Vagina (tissue), 2 donors: ENCODE measurements at places on chromosomes 6 and 20.

DNA sequence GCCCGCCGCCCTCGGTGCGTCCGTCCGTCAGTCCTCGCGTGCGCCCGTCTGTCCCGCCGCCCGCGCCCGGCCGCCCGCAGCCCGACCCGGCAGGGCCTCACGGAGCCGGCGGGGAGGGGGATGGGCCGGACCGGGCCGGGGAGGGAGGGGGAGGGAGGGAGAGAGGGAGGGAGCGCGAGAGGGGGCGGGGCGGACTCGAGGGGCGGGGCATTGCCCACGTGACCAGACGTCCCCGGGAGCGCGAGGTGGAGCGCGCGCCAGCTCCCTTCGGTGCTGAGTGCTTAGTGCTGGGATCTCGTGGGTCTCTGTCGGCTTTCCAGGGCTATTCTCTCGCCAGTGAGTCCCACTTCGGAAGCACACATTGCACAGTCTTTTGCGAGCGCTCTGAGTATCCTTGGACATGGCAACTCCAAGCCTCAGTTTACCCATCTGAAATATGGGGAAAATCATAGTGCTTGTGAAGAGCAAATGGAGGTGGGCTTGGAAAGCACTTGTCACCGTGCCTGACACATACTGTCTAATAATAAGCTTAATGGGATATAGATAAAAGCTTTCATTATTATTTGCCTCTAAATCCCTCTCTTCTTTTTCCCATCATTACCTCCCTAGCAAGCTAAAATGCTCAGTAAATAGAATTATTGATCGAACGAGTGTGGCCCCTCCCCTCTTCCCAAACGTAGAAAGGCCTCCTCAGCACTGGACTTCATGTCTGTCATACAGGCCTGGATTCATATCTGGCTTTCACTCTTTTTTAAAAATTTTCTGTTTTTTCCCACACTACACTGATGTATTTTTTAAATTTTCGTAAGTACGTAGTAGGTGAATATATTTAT lies at the start of gene NCOA6:
NCOA6 (minus strand) TSS at position 122 of the 833 bp plus-strand sequence. CDS start 43,296 bp downstream, outside the sequence.
- H3K36me3 ChIP-seq: no peaks in the 10 kb centered on the region
- peak; percentile 91 for DNase-seq
- H3K4me1 ChIP-seq: peaks cover 39% of the 10 kb centered on the region
- H3K27ac ChIP-seq: peak within 1 kb of the TSS; percentile 92
- H3K27me3 ChIP-seq: no peaks in the 10 kb centered on the region

DNA sequence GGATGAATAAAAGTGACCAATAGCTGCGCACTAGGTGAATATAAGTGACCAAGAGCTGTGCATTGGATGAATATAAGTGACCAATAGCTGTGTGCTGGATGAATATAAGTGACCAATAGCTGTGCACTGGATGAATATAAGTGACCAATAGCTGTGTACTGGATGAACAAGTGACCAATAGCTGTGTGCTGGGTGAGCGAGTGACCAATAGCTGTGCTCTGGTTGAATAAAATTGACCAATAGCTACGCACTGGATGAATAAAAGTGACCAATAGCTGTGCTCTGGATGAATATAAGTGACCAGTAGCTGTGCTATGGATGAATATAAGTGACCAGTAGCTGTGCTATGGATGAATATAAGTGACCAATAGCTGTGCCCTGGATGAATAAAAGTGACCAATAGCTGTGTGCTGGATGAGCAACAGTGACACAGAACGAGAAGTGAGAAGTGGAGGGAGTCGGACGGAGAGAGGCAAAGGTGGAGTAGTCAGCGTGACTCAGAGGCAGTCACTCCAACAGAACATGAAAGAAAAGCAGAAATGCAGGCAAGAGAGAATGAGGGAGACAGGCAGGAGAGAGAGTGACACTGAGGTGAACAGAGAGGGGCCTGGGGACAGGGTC lies 38.5 kb downstream of the RBM38 start:
- no peaks in the 10 kb centered on the region for H3K36me3 ChIP-seq
- H3K4me1 ChIP-seq: peaks cover 9% of the 10 kb centered on the region
- no peaks in the 10 kb centered on the region for H3K27me3 ChIP-seq
- no peak overlapping the region for H3K4me3 ChIP-seq
- DNase-seq: no peak

GRCh38 chr6:152034631-152035030 lies 227.1 kb downstream of the ESR1 start:
- no peaks in the 10 kb centered on the region for H3K36me3 ChIP-seq
- H3K4me3 ChIP-seq: no peak overlapping the region
- no peak for DNase-seq
- no peaks in the 10 kb centered on the region for H3K4me1 ChIP-seq
- no peaks in the 10 kb centered on the region for H3K27me3 ChIP-seq
- no peak overlapping the region for H3K27ac ChIP-seq

DNA sequence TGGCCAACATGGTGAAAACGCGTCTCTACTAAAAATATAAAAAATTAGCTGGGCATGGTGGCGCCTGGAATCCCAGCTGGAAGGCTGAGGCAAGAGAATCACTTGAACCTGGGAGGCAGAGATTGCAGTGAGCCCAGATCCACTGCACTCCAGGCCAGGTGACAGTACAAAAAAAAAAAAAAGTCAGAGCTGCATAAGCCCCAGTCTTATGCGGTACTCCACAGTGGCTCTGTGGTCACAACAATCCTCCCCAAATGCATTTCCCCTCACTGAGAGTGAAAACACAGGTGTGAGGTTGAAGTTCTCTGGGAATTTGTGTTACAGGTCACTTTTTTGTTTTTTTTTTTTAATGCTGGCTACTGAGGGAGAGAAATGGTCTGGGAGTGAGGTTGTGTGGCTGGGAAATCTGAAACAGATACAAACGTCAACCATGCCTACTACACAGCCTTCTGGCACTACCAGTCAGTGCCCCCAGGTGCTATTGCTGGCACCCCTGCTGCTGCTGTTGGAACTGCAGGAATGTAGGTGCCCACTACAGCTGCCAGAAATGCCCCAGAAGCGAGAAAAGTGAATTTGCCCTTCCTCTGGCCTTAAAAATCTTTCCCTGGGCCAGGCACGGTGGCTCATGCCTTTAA lies 5.7 kb downstream of the MRPS26 start:
- H3K36me3 ChIP-seq: no peaks in the 10 kb centered on the region
- no peak overlapping the region for H3K27ac ChIP-seq
- peaks cover 18% of the 10 kb centered on the region for H3K4me1 ChIP-seq
- DNase-seq: no peak
- no peak overlapping the region for H3K4me3 ChIP-seq
- no peaks in the 10 kb centered on the region for H3K27me3 ChIP-seq

DNA sequence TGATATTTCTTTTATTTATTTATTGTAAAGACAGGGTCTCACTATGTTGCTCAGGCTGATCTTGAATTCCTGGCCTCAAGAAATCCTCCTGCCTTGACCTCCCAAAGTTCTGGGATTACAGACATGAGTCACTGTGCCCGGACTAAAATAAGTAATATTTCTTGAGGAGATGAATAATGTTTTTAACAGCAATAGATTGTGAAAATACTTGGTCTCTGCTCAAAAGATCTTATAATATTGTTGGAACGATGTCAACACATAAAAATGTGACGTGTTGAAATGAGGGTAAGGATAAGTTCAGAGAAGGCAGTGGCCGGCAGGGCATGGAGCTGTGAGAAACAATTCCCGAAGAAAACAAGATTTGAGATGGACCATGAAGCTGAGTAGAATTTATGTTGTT lies 178.7 kb downstream of the GJA1 start:
- no peak overlapping the region for H3K4me3 ChIP-seq
- no peaks in the 10 kb centered on the region for H3K4me1 ChIP-seq
- no peak for DNase-seq

- DNase-seq: no peak
- no peaks in the 10 kb centered on the region for H3K36me3 ChIP-seq
- H3K27ac ChIP-seq: no peak overlapping the region
- no peaks in the 10 kb centered on the region for H3K27me3 ChIP-seq
Measured at GRCh38 chr6:1200409-1201101, 111.3 kb upstream of the FOXQ1 start.

DNA sequence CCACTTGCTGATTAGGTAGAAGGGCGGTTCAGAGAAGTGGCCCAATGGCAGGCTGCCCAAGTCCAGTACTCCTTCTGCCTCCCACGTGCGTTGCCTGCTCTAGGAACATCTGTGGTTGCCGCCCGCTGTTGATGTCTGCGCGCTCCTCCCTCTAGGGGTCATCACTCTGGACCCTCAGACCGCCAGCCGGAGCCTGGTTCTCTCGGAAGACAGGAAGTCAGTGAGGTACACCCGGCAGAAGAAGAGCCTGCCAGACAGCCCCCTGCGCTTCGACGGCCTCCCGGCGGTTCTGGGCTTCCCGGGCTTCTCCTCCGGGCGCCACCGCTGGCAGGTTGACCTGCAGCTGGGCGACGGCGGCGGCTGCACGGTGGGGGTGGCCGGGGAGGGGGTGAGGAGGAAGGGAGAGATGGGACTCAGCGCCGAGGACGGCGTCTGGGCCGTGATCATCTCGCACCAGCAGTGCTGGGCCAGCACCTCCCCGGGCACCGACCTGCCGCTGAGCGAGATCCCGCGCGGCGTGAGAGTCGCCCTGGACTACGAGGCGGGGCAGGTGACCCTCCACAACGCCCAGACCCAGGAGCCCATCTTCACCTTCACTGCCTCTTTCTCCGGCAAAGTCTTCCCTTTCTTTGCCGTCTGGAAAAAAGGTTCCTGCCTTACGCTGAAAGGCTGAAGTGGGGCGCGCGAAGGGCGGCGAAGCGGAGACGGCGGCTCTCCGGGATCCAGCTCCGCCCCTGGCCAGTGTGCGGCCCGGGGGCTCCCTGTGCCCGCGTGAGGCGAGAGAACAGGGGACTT lies 8.5 kb downstream of the TRIM15 start:
- peak; percentile 78 for DNase-seq
- H3K4me1 ChIP-seq: peaks cover 9% of the 10 kb centered on the region
- H3K4me3 ChIP-seq: no peak overlapping the region
- peaks cover 8% of the 10 kb centered on the region for H3K27me3 ChIP-seq

GRCh38 chr6:134452906-134453305 lies 135.0 kb upstream of the SGK1 start:
- no peak overlapping the region for H3K4me3 ChIP-seq
- H3K27me3 ChIP-seq: no peaks in the 10 kb centered on the region
- H3K27ac ChIP-seq: no peak overlapping the region
- H3K4me1 ChIP-seq: peaks cover 4% of the 10 kb centered on the region

DNA sequence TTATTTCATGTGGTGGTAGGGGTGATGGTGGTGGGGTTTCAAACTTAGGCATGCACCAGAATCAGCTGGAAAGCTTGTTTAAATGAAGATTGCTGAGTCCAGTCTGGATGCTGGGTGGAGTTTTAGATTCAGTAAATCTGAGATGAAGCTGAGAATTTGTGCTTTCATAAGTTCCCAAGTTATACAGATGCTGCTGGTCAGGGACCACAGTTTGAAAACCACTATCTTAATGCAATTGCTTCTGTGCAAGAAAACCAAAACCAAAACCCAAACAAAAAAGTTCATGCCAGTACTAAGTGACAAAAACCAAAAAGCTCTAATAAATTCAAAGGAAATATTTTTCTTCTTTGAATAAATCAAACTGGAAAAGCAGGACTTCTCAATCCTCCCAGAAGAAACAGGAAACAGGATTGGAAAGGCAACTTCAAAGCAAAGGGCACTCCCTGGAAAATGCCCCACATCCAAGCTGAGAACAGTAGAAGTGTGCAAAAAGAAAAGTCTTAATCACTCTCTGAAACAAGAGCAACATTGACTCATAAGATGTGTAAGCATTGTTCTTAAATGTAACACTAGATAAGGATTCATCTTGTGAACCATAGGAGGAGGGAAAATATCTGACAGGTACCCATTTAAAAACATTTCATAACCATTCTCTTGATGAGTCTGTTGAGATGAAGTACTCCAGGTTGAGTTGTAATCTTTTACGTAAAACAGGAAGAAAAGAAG lies 481.5 kb upstream of the HSF2 start:
- DNase-seq: no peak
- H3K4me1 ChIP-seq: no peaks in the 10 kb centered on the region
- H3K4me3 ChIP-seq: no peak overlapping the region
- no peaks in the 10 kb centered on the region for H3K27me3 ChIP-seq
- H3K27ac ChIP-seq: no peak overlapping the region

DNA sequence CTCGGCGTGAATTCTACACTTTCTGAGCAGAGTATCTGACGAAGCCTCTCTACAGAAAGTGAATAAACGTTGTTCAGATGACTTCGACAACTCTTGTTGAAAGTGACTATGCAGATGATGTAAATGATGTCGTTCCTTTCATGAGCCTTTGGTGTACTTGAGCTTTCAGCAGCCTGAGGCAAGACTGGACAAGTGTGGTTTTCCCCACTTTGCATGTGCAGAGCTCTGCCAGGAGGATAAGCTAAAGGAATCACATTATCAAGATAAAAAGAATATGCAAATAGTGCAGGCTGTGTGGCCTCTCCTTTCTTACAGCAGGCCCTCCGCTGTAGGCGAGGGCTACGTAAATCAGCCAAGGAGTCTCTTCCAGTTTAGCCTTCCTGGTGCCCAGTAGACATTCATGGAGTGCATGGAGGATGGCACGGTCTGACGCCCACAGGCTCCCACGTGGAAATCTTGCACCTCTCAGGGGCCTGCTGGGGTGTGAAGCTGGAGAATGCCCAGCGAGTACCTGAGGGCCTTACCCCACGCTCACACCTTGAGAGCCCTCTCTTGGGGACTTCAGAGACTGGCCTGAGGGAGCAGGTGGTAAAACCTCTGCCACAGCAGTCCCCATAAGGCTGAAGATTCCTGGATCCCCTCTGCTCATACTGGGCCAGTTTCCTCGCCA lies 54.9 kb downstream of the RPP40 start:
- H3K4me3 ChIP-seq: no peak overlapping the region
- H3K27me3 ChIP-seq: no peaks in the 10 kb centered on the region
- no peak overlapping the region for H3K27ac ChIP-seq
- peaks cover 45% of the 10 kb centered on the region for H3K36me3 ChIP-seq

- peaks cover 6% of the 10 kb centered on the region for H3K4me1 ChIP-seq
- no peak overlapping the region for H3K4me3 ChIP-seq
- no peaks in the 10 kb centered on the region for H3K36me3 ChIP-seq
- H3K27ac ChIP-seq: no peak overlapping the region
- no peak for DNase-seq
Measured at GRCh38 chr6:55176958-55177357, 2.6 kb downstream of the HCRTR2 start.

DNA sequence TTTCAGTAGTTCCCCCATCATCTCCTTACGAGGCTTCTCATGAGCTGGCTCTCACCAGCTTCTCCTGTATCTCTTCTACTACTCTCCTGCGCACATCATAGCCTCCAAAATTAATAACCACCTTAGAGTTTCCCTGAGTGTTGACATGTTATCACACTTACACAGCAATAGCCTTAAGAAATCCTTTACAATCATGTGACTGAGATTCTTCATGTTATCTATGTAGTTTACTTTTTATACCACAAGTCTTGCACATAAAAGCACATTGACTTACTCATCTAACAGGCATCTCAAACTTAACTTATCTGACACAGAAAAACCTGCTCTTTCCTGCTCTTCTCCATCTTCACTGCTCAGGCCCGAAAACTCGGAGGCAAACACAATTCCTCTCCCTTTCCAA lies 103.7 kb upstream of the TAB2 start:
- H3K27me3 ChIP-seq: no peaks in the 10 kb centered on the region
- H3K27ac ChIP-seq: no peak overlapping the region
- DNase-seq: no peak
- H3K4me1 ChIP-seq: no peaks in the 10 kb centered on the region

DNA sequence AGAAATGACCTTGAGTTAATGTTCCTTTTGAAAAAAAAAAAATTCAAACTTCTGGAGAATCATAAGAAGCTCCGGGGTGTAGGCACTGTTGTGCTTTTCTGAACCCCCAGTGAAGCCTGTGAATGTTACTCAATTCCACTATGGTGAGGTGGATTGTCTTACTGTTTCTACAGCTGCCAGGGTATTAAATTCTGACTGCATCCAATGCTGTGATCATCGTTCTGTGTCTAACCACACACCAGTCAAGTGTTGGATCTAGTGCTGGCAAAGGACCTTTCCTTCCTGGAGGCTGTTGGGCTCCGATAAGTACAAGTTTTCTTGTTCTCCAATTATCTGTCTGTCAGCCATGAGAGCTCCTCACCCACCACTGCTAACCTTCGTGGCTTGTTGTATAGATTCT lies 162.0 kb upstream of the EPHA7 start:
- H3K27ac ChIP-seq: no peak overlapping the region
- H3K4me3 ChIP-seq: no peak overlapping the region
- no peaks in the 10 kb centered on the region for H3K36me3 ChIP-seq
- H3K4me1 ChIP-seq: no peaks in the 10 kb centered on the region
- H3K27me3 ChIP-seq: no peaks in the 10 kb centered on the region
